Activated T-cell treated with anti-CD3 and anti-CD28 coated beads, Interleukin-2, amount 50 U/mL, for 1 hour (primary cell): ENCODE measurements at places on chromosomes 4 and X.

DNA sequence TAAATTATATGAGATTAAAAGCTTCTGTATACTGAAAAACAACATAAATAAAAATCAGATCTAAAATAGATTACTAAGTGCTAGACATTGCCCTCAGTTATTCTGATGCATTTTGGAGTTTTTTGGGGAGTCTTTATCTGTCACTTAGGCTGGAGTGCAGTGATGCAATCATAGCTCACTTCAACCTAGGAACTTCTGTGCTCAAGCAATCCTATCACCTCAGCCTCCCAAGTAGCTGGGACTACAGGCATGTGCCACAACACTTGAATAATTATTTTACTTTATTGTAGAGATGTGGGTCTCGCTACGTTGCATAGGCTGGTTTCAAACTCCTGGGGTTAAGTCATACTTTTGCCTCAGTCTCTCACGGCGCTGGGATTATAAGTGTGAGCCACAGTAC, 31.7 kb downstream of the HSD17B11 start:
- DNase-seq, result no peak

DNA sequence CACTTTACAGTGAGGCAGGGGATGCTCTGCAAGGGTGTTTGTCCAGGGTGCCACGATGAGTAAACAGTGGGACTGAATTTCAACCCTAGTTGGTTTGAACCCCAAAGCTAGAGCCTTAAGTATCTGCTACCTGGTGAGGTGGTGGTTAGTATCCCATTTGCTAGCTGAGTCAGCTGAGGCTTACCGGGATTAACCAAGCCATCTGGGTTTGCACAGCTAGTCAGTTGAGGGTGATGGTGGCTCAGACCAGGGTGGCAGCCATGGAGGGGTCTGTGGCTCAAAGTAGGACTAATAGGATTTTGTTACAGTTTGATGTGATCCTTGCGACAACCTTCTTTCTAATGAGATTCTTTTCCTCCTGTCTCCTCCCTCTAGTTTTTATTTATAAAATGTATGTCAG, 1.9 kb downstream of the EVC start:
- DNase-seq, result no peak

DNA sequence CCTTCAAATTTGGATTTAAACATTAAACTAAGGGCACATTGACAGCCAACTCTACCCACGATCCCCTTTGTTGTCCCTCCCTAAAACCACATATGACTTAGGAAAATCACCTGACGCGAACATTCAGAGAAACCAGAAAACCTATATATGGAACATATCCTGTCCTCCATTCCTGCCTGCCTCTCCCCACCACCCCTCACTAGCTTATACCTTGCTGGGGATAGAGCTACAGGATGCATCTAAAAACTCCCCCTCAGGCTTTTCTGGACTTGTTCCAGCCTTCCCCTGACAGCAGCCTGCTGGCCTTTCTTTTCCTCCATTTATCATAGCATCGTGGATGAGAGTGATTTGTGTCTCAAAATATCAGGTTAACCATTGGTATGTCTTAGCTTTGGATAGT, 8.8 kb downstream of the STK26 start:
- no peak for DNase-seq

DNA sequence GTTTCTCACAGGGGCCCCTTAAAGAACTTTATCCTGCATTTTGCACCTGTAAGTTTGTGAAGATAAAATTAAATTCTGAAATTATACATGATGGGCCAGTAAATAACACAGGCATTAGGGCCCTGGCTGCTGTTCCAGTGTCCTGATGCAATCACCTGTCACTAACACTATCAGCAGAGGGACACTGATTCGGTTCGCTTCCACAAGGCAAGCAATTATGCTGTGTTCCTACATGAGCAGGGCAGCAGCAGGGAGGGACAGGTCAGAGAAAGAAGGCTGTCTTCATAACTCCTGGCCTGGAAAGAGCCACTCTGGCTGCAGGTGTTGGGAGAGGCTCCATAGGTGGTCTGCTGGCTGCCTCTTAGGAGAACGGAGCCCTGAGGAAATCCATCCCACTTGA, 487.3 kb downstream of the MID1IP1 start:
- no peak for DNase-seq

DNA sequence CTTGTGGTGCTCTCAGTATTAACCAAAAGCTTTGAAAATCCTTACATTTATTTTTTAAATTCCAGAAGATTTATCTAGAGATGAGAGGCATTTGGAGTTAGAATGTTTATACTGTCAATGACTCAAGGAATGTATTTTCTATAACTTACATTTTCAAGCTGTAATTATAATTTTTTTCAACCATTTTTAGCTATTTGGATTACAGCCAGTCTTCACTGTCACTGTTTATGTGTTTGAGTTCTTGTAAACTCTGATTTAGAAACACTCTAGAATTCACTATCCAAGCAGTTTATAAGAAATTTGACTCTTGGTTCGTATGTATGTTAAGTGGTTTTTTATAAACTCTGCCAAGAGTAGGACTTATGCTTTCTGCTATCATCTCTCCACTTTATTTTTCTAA, 36.7 kb upstream of the GUCY1A1 start:
- no peak for DNase-seq

DNA sequence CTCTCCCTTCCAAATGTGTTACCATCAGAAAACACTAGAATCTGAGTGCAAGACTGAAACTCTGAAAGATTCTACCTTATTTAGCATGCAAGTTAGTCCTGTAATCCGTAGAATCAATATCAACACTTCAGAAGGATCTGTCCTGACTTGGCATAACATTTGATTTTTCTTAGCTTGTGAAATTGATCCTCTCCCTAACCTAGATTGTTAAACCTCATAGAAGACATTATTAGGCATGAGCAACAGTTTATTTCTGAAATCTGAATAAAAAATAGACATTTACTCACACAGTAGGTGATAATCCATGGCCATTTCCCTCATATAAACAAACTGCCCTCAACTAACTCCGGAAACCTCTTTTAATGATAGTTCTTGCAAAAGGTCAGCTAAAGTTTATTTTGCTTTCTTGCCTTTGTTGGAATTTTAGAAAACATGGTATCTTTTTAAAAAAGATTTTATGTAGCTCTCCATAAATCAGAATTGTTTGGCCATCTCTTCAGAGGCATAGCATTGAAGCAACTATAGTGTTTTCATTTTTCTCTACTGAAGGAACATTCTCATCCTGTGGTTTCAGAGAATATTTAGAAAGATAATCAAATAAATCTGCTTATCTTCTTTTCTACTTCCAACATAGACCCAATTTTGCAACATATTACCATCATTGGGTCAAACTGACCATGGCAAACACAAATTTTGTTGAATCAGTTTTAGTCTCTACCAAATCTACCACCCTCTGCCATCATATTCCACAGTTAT, 38.5 kb upstream of the PDLIM5 start:
- no peak for DNase-seq

DNA sequence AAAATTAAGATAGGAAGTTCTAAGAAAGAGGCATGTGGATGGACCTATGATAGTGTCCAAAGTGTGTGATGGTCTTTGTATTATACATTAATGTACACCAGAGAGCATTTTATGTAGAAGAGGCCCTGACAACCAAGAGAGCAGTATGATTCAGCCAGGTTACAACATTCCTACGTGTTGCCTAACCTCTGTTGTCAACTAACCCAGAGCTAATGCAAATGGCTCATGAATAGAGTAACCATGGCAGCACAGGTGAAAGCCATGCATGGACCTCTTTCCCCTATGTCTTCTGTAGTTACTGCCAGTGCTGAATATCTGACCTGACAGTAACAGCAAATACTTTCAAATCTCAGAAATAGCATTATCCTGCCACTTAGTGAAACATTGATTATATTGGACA, 255.6 kb downstream of the NDST4 start:
- no peak for DNase-seq

DNA sequence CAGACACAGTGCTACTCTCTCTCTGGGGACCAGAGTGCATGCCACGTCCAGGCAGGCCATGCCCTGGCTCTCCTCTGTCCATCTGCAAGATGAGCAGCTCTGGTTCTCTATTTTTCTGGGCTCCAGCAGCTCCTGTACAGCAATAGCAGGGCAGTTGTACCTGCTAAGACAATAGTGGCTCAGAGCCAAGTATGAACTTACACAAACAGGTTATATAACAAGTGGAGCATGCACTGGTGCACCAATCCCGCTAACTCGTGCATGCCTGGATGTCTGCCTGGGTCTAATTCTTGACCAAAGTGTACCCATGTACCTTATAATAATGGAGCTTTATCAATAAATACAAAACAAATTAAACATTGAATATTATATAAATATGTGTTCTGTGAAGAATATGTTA, 392.3 kb downstream of the CENPC start:
- DNase-seq, result no peak

- DNase-seq, result no peak
These were observed 33.1 kb upstream of the DDX3X start for GRCh38 chrX:41300758-41301437.

- DNase-seq, result no peak
These were observed 57.7 kb upstream of the UGT2B7 start for GRCh38 chr4:69038582-69038981.

- DNase-seq, result no peak
These were observed 15.6 kb downstream of the XPNPEP2 start for GRCh38 chrX:129754056-129755024.

GRCh38 chrX:130339408-130340222, at the start of gene SLC25A14:
Gene SLC25A14, plus strand, starts transcription at chrX:130339919. Its CDS starts 360 bp downstream, at chrX:130340279.
- peak; percentile 67 for DNase-seq

- no peak for DNase-seq
These were observed 296.2 kb downstream of the PAPSS1 start for GRCh38 chr4:107423677-107424405.

DNA sequence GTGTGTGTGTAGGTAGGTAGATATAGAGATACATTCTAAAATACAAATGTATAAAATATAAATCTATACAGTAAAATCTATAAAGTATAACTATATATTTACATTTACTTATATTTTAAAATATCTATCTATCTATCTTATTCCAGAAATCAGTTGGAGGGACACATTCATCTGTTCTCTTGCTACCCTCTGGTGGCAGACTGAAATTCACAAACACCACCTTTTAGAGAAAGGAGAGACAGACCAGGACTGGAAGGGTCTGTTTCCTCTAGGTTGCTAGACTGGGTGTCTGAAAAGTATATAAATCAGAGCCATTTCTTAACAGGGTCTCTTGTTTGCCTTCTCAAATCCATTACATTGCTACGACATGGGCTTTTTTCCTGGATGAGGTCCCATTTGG, 343.0 kb downstream of the OPHN1 start:
- DNase-seq, result no peak

- DNase-seq, result no peak
These were observed 2.4 kb upstream of the MBNL3 start for GRCh38 chrX:132491191-132491590.

- DNase-seq, result no peak
These were observed 161.6 kb downstream of the NPNT start for GRCh38 chr4:106056914-106057313.

DNA sequence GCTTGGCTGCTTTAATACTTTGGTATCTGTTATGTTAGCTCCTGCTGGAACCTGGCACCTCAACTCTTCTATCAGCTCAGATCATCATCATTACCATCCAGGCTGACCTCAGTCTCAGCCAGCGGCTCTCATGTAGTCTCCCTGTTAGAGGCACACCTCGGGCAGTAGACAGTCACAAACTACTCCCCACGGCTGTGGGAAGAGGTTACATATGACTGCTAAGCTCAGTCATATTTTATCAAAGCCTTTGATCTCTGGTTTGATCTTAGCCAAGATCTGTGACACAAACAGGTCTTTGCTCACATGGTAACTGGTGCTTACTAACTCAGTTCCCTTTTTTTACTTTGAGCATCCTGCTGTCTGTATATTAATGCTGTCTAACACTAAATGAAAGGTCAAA, 384.9 kb downstream of the CENPC start:
- DNase-seq, result no peak

DNA sequence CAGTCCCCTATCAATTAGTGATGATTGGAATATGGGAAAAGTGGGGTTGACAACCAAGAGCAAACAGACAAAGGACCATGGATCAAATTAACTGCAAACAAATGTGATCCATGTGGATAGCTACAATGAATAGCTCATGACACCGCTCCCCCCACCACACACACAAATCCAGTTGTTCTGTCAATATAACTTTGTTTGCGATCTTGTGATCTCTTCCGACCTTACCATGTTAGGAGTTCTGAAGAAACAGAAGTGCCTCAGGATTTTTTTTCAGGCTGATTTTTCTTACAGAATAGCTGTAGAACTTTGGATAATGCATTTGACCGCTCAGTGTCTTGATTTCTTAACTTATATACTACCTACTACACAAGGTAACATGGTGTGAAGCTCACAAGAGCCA, 116.6 kb downstream of the SH2D1A start:
- no peak for DNase-seq

DNA sequence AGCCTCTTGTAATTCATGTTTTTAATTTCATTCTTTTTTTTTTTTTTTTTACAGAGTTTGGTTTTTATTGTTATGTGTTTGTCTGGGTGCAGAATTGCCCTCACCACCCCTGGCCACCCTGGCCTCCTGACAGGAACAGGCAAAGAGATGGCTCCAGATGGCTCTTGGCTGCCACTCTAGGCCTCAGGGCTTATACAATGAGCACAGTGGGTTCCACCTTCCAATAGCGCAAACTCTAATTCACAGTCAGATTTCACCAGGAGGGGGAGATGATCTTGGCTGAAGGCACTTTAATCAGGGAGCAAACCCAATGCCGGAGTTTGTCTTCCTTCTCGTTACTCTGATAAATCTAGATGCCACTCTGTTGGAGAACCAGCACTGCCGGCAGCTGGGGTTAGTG, 24.8 kb downstream of the CPE start:
- no peak for DNase-seq

GRCh38 chr4:148469938-148470337, 27.7 kb upstream of the NR3C2 start:
- no peak for DNase-seq

DNA sequence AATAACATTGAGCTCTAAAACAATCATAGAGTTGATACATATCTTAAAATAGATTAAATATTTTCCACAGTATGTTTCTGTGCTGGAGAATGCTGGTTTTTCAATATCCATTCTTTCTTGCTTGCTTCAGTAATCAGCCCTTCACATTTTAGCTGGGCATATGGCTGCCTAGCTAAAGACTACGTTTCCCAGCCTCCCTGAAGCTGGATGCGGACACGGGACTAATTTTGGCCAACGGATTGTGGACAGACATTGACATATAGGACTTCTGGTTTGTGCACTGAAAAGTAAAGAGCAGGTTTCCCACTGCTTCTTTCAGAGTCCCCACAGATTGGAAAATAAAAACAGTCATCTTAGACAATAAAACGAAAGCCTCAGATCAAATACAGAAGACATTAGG, 97.3 kb downstream of the COL25A1 start:
- no peak for DNase-seq

DNA sequence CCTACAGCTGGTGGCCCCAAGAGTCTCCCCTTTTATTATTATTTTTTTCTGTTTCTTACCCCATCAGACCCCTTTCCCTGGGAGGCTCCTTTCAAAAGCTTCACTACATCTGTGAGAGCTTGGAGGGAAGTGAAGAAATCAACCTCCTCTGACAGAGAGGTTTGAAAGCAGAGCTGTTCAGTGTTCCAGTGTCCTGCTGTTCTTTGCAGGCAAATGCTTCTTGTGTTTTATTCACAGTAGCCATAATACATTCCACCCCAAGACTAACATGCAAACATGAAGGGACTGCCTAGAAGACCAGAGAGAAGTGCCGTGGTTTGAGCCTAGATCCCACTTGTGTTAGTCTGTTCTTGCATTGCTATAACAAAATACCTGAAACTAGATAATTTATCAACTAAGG, 192.1 kb downstream of the PTTG2 start:
- no peak for DNase-seq

GRCh38 chr4:11549525-11549924, 120.8 kb upstream of the HS3ST1 start:
- no peak for DNase-seq
